MV-4-11 (cell line): ENCODE measurements at places on chromosomes 3 and 15.

DNA sequence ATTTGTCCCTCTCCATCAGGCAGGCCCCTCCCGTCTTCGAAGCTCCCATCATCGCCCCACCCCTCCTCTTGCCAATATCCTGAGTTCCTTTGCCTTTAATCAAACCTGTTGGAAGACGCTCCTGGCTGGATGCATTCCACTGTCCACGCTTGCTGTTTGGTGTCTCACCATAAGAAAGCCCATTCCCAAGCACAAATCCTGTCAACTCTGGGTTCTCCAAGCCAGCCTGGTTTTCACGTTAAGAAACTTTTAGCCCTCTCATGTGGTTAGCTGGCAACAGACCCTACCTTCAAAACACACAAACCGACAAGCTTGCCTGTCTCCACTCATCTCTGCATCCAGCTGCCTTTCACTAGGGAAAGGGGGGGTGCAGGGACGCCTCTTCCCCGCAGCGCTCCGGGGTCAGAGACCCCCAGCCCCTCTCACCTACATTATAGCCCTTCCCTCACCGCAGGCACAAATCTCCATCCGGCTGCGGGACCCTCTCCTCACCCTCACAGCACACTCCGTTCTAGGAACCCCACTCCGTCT is 1.1 kb downstream of the GORASP1 start:
- DNase-seq, result no peak

- no peak for DNase-seq
Measured at GRCh38 chr3:13191016-13191415, 117.8 kb upstream of the IQSEC1 start.

GRCh38 chr3:17035033-17035432 is 150.3 kb downstream of the PLCL2 start:
- peak; percentile 39 for DNase-seq

DNA sequence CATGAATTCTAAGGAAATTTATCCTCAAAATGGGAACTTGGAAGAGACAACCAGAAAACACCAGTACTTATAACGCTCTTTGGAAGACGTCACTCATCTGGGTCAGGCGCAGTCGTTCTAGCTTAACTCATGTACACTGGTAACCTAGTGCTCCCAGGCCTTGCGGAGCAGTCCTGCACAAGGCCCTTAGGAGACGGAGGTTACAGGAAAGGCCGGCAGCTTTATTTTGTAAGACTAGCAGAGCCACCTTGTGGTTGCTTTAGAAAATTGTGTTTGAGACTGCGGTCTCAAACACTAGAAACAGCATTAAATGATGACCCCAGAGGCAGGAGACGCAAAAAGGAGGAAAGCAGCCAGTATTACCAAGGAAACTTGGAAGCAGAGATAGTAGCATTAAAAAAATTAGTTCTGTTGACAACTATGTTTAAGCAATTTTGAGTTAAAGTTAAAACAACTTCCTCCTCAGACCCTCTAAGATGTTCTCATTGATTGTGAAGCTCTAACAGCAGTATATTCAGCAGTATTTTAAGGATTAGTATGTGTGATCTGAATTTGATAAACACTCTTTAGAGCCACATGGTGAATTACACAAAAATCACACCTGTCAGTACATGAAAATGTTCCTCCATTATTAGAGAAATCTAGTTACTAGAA is 141.9 kb upstream of the C2CD4B start:
- DNase-seq, result peak; percentile 55

DNA sequence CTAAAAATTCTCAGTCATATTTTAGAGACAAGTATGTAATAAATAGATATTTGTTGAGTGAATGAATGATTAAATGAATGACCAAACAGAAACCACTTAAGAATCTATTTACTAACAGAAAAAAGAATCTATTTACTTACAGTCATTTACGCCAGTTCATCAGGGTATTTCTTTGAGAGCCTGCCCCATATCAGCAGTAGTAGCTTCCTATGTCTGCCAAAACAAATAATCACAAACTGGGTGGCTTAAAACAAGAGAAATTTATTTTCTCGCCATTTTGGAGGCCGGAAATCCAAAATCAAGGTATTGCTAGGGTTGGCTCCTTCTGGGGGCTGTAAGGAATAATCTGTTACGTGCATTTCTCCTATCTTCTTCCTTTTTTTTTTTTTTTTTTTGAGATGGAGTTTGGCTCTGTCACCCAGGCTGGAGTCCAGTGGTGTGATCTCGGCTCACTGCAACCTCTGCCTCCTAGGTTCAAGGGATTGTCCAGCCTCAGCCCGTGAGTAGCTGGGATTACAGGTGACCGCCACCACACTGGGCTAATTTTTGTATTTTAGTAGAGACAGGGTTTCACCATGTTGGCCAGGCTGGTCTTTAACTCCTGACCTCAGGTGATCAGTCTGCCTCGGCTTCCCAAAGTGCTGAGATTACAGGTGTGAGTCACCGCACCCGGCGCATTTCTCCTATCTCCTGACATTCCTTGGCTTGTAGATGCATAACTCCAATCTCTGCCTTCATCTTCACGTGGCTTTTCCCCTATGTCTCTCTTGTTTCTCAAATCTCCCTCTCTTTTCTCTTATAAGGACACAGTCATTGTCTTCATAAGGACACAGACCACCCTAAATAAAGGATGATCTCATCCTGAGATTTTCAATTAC is 65.2 kb upstream of the SPPL2A start:
- no peak for DNase-seq

- DNase-seq, result no peak
Measured at GRCh38 chr15:74202452-74203401, at the start of gene STRA6. TSS of gene STRA6 (minus strand) at chr15:74202787. CDS start at chr15:74202267, 520 bp downstream.

- DNase-seq, result no peak
Measured at GRCh38 chr3:61683549-61684236, 122.3 kb downstream of the PTPRG start.
